ENCODE measurements at places on chromosomes 1 and 21. TPM values are rescaled to one million over a fixed set of nuclear protein-coding genes. Genes with fewer than 3 reads are reported as not detected.

GRCh38 chr1:4179914-4180735 is 280.1 kb upstream of the C1orf174 start:
- H3K36me3 ChIP-seq = no peaks in the 10 kb centered on the region
- no peak overlapping the region for H3K4me3 ChIP-seq
- H3K4me1 ChIP-seq = no peaks in the 10 kb centered on the region
- no peaks in the 10 kb centered on the region for H3K27me3 ChIP-seq

- no peak overlapping the region for H3K27ac ChIP-seq
- no peak overlapping the region for H3K4me3 ChIP-seq
- peaks cover 57% of the 10 kb centered on the region for H3K4me1 ChIP-seq
Measured at GRCh38 chr1:114503916-114504422, 7.0 kb downstream of the TRIM33 start.

- H3K27ac ChIP-seq = no peak overlapping the region
- no peaks in the 10 kb centered on the region for H3K4me1 ChIP-seq
- H3K36me3 ChIP-seq = no peaks in the 10 kb centered on the region
- H3K27me3 ChIP-seq = peaks cover 36% of the 10 kb centered on the region
- no peak overlapping the region for H3K4me3 ChIP-seq
Measured at GRCh38 chr1:32886828-32887414, 630 bp downstream of the HPCA start.

DNA sequence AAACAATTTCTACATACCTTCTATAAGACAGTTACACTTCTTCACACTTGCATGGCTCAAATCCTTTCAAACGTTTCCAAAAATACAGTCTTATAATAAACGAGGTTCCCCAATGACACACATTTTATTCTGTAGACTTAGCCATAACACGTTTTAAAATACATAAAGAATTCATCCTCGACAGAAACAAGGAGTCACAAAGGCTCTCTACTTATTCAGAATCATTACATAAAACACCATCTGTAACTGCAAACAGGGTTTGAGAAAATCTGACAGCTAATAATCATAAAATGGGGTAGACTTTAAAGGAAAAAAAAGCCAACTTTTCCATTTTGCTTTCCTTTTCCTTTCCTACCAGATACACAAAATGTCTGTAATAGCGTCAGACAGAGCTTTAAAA is 1.8 kb downstream of the PIK3R3 start:
- peaks cover 45% of the 10 kb centered on the region for H3K27me3 ChIP-seq
- peak overlapping the region; percentile 94 for H3K27ac ChIP-seq
- H3K4me3 ChIP-seq = peak overlapping the region; percentile 67
- no peaks in the 10 kb centered on the region for H3K4me1 ChIP-seq
- DNase-seq = no peak

DNA sequence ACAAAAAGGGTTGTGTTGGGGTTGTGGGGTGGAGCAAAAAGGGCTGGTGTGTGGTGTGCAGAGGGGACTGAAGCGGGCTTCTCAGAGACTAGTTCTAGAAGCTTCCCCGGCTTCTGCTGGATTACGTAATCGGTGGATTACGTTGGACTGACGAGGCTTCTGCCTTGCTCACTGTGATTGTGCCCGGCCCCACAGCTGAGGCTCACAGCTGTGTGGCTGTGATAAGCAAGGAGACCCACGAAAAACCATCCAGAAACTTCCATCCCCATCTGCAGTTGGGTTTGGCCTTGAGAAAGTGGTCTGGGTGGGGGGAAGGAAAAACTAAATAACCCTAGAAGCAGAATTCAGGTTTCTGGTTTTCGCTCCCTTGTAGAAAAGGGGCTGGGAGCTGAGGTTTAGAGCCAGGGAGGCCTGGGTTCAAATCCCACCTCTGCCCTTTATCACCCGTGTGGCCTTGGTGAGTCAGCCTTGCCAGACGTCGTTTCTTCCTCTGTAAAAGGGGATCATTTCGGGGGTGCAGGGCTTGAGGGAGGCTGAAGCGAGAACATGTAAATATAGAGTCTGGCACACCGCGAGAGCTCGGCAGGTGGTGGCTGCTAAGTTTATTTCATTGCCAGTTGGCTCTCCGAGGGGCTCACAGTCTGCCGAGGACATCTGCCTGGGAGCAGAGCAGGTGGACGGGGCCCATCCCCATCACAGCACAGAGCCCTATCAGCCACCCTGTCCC is 30.4 kb upstream of the DISP3 start:
- H3K27me3 ChIP-seq = no peaks in the 10 kb centered on the region
- DNase-seq = no peak
- H3K4me3 ChIP-seq = no peak overlapping the region

The LCE3E gene
- not detected for total RNA-seq

The PPFIA4 gene
- 1.3 TPM for total RNA-seq

The FAM151A gene
- not detected for total RNA-seq

All from left lung (tissue), 14 donors.